ENCODE measurements at places on chromosomes 4 and X. TPM values are rescaled to one million over a fixed set of nuclear protein-coding genes. Genes with fewer than 3 reads are reported as not detected.

TADA2B gene
- 14.0 TPM for total RNA-seq

DNA sequence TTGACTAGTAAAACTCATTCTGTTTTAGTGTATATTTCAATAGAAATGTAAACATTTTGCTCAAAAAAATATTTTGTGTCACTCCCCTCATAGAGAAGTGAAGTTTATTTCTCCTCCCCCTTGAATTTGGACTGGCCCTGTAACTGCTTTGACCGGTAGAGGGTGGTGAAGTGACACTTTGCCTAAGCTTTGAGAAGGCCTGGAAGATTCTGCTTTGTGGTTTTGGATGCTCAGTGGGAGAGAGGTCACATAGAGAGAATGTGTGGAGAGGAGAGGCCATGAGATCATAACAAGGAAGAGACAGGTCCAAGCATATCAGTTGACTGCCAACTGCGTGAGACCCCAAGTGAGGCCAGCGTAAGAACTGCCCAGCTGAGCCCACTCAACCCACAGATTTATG is 19.1 kb upstream of the ARX start:
- H3K36me3 ChIP-seq = peaks cover 5% of the 10 kb centered on the region
- H3K4me1 ChIP-seq = no peaks in the 10 kb centered on the region
- DNase-seq = no peak
- no peaks in the 10 kb centered on the region for H3K27me3 ChIP-seq

- peaks cover 89% of the 10 kb centered on the region for H3K36me3 ChIP-seq
- DNase-seq = no peak
- H3K27me3 ChIP-seq = no peaks in the 10 kb centered on the region
- H3K27ac ChIP-seq = no peak overlapping the region
Observed at GRCh38 chr4:145815027-145815612, 123.5 kb downstream of the ZNF827 start.

APBB2 gene
- total RNA-seq = 39.6 TPM

- no peaks in the 10 kb centered on the region for H3K4me1 ChIP-seq
- no peak overlapping the region for H3K27ac ChIP-seq
- no peaks in the 10 kb centered on the region for H3K27me3 ChIP-seq
- peaks cover 4% of the 10 kb centered on the region for H3K36me3 ChIP-seq
- no peak for DNase-seq
Observed at GRCh38 chr4:135368831-135369230, 1167.2 kb upstream of the PABPC4L start.

IL2RG gene
- total RNA-seq = not detected

GRCh38 chr4:26201120-26201519 is 119.7 kb upstream of the RBPJ start:
- no peaks in the 10 kb centered on the region for H3K4me1 ChIP-seq
- no peaks in the 10 kb centered on the region for H3K36me3 ChIP-seq
- no peak overlapping the region for H3K4me3 ChIP-seq
- H3K27me3 ChIP-seq = no peaks in the 10 kb centered on the region
- no peak for DNase-seq
- H3K27ac ChIP-seq = no peak overlapping the region

- H3K27ac ChIP-seq = no peak overlapping the region
- H3K36me3 ChIP-seq = no peaks in the 10 kb centered on the region
- no peak overlapping the region for H3K4me3 ChIP-seq
- DNase-seq = no peak
- no peaks in the 10 kb centered on the region for H3K27me3 ChIP-seq
Observed at GRCh38 chr4:110787109-110787508, 164.2 kb upstream of the PITX2 start.

DNA sequence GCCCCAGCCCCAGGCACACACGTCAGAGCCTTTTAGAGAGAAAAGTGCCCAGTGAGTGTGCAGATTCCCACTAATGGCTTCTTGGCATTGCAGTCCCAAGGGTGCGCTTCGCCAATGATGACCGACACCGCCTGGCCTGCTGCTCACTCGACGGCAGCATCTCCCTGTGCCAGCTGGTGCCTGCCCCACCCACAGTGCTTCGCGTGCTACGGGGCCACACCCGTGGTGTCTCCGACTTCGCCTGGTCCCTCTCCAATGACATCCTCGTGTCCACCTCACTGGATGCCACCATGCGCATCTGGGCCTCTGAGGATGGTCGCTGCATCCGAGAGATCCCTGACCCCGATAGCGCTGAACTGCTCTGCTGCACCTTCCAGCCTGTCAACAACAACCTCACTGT is 2.9 kb downstream of the WDR13 start:
- H3K27me3 ChIP-seq = no peaks in the 10 kb centered on the region
- peaks cover 13% of the 10 kb centered on the region for H3K36me3 ChIP-seq
- H3K4me1 ChIP-seq = no peaks in the 10 kb centered on the region
- no peak for DNase-seq
- no peak overlapping the region for H3K4me3 ChIP-seq

- H3K27me3 ChIP-seq = no peaks in the 10 kb centered on the region
- H3K4me1 ChIP-seq = no peaks in the 10 kb centered on the region
- no peak overlapping the region for H3K27ac ChIP-seq
- no peak for DNase-seq
- peaks cover 12% of the 10 kb centered on the region for H3K36me3 ChIP-seq
- H3K4me3 ChIP-seq = no peak overlapping the region
Observed at GRCh38 chr4:55446578-55446922, 50.8 kb downstream of the TMEM165 start.

DNA sequence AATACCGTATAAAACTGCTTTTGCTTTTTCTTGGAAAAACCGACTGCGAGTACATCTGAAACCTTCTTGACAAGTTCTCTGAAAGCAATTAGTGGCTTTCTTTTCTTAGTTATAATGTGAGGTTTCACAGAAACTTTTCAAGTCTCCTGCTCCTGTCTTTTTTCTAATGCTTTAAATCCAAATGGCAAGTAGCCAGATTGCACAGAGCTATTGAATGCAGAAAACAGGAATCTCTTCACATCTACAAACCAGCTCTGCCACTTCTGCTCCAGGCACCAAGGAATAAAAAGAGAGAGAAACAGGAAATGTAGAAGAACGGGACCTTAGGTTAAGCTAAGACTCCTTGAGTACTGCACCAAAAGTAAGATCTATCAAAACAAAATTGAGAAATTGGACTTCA is 267.3 kb upstream of the TET2 start:
- no peak overlapping the region for H3K4me3 ChIP-seq
- no peaks in the 10 kb centered on the region for H3K36me3 ChIP-seq
- no peaks in the 10 kb centered on the region for H3K27me3 ChIP-seq

SPANXB1 gene
- not detected for total RNA-seq

DNA sequence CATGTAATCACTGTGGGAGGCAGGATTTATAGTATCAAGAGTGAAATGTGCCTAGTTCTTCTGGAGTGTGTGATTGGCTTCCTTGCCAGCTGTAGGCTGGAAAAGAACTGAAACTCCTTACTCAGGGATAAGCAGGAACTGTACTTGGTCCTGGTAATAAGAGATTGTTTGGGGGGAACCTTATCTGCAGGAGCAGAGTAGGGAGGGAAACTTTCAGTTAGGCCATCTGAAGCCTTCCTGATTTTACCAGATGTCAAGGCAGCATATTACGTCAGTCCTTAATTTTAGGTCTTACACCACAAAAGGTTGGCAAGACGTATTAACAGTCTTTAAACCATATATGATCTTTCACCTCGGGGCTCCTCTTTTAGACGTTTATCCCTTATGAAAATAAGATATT is 231.5 kb upstream of the FMR1 start:
- no peaks in the 10 kb centered on the region for H3K4me1 ChIP-seq
- no peak overlapping the region for H3K4me3 ChIP-seq

- no peak overlapping the region for H3K4me3 ChIP-seq
- H3K4me1 ChIP-seq = peaks cover 3% of the 10 kb centered on the region
- peaks cover 4% of the 10 kb centered on the region for H3K36me3 ChIP-seq
- H3K27me3 ChIP-seq = no peaks in the 10 kb centered on the region
- H3K27ac ChIP-seq = no peak overlapping the region
- DNase-seq = no peak
Observed at GRCh38 chr4:14289708-14290107, 662.2 kb upstream of the BOD1L1 start.

DNA sequence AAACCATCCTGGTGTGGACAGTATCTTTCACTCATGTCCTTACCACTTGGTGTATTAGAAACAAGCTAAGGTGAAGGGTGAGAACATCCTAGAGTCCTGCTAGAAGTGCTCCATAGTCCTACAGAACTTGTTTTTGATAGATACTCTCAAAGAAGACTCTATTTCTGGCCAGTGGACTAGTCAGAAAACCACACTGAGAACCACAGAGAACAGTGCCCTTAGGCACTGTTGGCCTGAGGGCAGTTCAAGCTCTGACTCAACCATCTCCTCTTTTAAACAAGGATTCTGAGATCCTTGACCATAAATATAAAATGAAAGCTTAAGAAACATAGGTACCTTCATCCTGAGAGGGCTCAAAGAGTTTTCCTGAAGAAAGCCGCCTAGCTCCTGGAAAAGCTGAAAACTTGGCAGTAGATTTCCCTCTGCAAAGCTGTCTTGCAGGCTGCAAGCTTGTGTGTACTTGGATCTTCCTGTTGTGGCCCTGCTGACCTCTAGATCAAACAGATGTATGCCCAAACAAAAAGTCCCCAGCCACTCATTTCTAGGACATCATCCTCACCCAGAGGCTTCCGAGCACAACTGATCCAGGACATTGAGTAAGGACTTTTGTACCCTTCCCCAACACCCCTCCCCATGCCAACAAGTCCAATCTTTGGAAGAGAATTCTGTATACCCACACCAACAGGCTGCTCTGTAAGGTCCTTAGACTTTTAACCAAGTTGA is 111.6 kb upstream of the CXCL13 start:
- H3K4me1 ChIP-seq = no peaks in the 10 kb centered on the region
- H3K36me3 ChIP-seq = no peaks in the 10 kb centered on the region
- H3K4me3 ChIP-seq = no peak overlapping the region
- no peak overlapping the region for H3K27ac ChIP-seq

ARHGAP36 gene
- total RNA-seq = 0.37 TPM

- peak; percentile 65 for DNase-seq
- no peaks in the 10 kb centered on the region for H3K27me3 ChIP-seq
- no peak overlapping the region for H3K27ac ChIP-seq
- H3K4me1 ChIP-seq = no peaks in the 10 kb centered on the region
Observed at GRCh38 chr4:9735515-9735914, 45.9 kb upstream of the DRD5 start.

SLC9B1 gene
- 0.59 TPM for total RNA-seq

GRCh38 chr4:119834906-119835612 is 206.5 kb upstream of the PDE5A start:
- no peak overlapping the region for H3K27ac ChIP-seq
- no peaks in the 10 kb centered on the region for H3K27me3 ChIP-seq
- H3K4me3 ChIP-seq = no peak overlapping the region
- DNase-seq = no peak
- H3K36me3 ChIP-seq = 0 out of 2 replicates have a peak, but pooled peaks cover 7% of the 10 kb centered on the region

- no peak for DNase-seq
- no peak overlapping the region for H3K4me3 ChIP-seq
- H3K4me1 ChIP-seq = peaks cover 2% of the 10 kb centered on the region
- no peaks in the 10 kb centered on the region for H3K36me3 ChIP-seq
Observed at GRCh38 chr4:88207171-88207570, 48.7 kb upstream of the ABCG2 start.

ETDA gene
- not detected for total RNA-seq

DNA sequence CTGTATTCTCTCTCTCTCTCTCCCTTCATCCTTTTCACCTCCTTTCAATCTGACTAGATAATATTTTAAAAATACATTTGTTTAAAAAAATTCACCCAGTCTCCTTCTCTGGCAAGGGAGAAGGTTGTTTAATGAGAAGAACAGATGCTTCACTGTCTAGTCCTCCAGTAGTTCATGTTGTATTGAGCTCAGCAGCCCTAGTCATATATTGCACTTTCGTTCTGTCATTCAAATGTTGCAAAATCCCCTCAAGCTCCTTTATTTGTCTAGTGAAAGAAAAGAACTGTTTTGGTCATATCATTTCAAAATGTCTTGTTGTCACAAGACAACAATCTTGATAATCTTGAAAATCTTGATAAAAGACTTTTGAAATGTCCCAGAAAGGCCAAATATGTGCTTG is 248.0 kb downstream of the GALNTL6 start:
- H3K27me3 ChIP-seq = no peaks in the 10 kb centered on the region
- H3K4me3 ChIP-seq = no peak overlapping the region
- H3K27ac ChIP-seq = no peak overlapping the region
- H3K36me3 ChIP-seq = no peaks in the 10 kb centered on the region
- H3K4me1 ChIP-seq = no peaks in the 10 kb centered on the region
- no peak for DNase-seq

ARX gene
- 0.24 TPM for total RNA-seq

DNA sequence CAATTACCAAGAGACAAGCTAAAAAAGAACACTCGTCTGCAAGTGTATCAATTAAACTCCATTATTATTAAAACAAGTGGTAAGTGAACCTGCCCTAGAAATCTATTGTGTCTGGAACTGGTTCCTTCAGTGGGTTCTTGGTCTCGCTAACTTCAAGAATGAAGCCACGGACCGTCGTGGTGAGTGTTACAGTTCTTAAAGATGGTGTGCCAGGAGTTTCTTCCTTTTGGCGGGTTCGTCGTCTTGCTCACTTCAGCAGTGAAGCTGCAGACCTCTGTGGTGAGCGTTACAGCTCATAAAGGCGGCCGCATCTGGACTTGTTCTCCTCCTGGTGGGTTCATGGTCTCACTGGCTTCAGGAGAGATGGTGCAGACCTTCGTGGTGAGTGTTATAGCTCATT is 231.8 kb downstream of the GRID2 start:
- H3K27me3 ChIP-seq = no peaks in the 10 kb centered on the region
- no peak for DNase-seq
- H3K27ac ChIP-seq = no peak overlapping the region
- H3K36me3 ChIP-seq = peaks cover 23% of the 10 kb centered on the region

AR gene
- 3.5 TPM for total RNA-seq

SLC49A3 gene
- 6.9 TPM for total RNA-seq

DNA sequence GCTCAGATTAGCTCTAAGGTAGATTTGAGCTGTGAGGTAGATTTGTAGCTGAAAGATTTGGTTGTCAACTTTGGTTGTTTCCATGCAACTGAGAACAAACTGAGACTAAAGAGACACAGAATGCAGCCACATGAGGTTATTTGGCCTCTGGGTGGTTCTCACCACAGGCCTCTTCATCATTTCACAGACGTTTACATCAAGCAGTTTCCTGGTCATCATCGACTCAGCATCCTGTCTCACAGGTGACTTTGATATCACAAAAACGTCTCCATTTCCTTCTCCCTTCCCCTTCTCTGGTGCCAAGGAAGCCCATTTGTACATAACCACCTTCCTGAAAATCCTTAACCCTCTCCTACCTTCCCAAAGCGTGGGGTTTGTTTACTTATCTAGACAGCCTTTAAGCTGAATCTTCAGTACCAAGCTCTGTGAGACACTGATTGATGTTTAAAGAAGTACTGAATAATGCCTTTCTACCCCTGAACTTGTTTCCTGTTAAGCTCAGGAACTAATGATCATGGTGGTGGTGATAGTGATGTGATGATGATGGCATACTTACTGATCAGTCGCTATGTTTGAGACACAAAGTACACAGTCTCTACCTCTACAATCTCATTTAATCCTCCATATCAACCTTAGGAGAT is 81.9 kb downstream of the FAM114A1 start:
- no peaks in the 10 kb centered on the region for H3K4me1 ChIP-seq
- H3K27me3 ChIP-seq = no peaks in the 10 kb centered on the region

- H3K36me3 ChIP-seq = no peaks in the 10 kb centered on the region
- no peak overlapping the region for H3K27ac ChIP-seq
- peaks cover 25% of the 10 kb centered on the region for H3K27me3 ChIP-seq
- no peak overlapping the region for H3K4me3 ChIP-seq
- DNase-seq = no peak
Observed at GRCh38 chr4:105162123-105162796, 15.6 kb downstream of the TET2 start.

RS1 gene
- total RNA-seq = not detected

GRCh38 chrX:111504941-111505340 is 6.5 kb upstream of the SERTM2 start:
- no peak overlapping the region for H3K4me3 ChIP-seq
- no peaks in the 10 kb centered on the region for H3K27me3 ChIP-seq
- no peaks in the 10 kb centered on the region for H3K4me1 ChIP-seq
- DNase-seq = no peak
- H3K27ac ChIP-seq = no peak overlapping the region

MAEA gene
- 85.6 TPM for total RNA-seq

All from H9 (cell line).